ENCODE measurements at places on chromosomes 2 and 18.

GRCh38 chr2:72362733-72363132 is 215.1 kb upstream of the CYP26B1 start:
- no peak for DNase-seq

GRCh38 chr2:64975232-64975821 is 13.9 kb upstream of the SLC1A4 start:
- DNase-seq = no peak

GRCh38 chr18:24543795-24544498 is 83.5 kb downstream of the HRH4 start:
- DNase-seq = no peak

- no peak for DNase-seq
Observed at GRCh38 chr2:161982548-161983330, 91.3 kb downstream of the DPP4 start.

DNA sequence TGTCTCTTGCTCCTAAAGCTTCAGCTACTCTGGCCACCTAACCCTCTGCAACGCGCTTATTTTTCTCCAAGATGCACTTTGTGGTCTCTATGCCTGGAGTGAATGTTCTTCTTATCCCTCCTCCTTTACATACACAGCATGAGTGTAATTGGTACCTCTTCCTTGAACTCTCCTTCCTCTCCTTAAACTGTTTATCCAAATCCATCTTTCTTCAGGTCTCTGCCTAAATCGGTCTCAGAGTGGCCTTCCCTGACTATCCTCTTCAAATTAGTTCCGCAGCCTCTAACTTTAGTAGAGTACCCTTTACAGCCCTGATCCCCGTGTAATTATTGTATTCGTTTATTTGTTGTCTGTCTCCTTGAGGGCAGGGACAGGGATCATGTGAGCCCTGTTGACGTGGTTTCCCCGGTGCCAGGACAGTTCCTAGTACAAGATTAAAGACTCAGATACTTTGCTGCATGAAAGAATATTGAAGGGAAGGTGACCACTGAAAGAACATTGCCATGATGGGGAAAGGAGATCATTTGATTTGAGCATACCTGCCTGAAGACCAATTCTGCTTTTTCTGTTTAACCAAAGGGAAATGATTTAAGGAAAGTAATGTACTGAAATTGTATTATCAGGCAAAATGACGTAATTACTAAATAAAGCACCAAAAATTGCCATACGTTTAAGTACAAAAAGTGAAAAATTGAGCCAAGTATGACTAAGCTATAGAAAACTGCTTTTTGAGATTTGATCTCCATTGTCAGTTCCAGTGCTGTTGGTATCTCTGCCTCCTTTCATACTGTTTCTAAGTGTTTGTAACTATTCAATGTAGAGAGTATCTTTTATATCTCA is 1.2 kb downstream of the CNOT9 start:
- DNase-seq = peak; percentile 12

DNA sequence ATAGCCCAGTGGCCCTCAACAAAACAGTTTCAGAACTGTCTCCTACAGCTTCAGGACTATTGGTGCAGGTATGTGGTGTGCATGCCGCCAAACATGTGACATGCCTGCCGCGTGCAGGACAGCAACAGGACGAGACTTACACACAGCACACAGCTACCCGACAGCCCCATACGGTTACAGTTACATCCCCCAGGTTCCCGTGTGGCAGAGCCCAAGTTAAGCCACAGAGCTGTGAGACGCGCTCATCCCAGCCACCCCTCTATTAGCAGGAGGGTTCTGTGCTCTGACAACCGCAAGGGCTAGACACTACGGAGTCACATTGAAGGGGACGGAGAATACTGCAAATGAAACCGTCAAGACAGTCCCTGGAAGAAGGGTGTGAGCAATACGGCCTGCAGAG is 16.4 kb upstream of the TUBB6 start:
- no peak for DNase-seq

DNA sequence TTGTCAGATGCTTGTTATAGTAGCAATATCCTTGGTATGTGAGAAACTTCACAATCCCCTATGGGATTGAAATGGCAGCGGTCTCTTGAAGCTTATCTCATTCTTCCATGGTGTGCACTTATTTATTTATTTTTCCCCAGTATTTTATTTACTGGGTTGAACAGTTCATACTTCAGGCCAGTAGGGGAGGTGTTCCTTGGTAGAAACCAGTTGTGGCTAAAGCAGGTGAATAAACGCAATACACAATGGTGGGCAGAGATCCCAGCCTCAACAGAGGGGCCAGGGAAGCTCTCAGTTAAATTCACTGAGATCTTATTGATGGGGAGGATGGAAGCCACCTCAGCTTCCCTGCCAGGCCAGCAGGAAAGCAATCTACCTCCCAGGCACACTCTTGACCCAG is 93.7 kb upstream of the SRD5A2 start:
- DNase-seq = no peak

DNA sequence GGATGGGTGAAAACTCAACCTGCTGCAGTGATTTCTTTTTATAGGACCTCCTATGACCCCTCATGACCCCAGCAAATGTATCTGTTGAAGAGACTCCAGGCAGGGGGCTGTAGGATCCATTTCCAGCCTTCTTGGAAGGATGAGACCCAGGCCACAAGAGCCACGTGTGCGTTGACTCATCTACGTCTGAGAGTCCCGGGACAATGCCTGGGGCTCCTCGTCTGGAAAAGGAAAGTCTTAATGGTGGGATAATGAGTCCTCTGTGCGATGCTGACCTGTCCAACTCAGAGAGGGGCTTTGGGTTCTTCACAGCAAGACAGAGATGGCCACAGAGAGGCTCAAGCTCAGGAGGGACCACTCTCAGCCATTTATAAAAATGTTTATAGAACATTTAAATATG is 80.8 kb downstream of the SMIM21 start:
- no peak for DNase-seq

- no peak for DNase-seq
Observed at GRCh38 chr2:197007716-197008628, 81.5 kb upstream of the PGAP1 start.

DNA sequence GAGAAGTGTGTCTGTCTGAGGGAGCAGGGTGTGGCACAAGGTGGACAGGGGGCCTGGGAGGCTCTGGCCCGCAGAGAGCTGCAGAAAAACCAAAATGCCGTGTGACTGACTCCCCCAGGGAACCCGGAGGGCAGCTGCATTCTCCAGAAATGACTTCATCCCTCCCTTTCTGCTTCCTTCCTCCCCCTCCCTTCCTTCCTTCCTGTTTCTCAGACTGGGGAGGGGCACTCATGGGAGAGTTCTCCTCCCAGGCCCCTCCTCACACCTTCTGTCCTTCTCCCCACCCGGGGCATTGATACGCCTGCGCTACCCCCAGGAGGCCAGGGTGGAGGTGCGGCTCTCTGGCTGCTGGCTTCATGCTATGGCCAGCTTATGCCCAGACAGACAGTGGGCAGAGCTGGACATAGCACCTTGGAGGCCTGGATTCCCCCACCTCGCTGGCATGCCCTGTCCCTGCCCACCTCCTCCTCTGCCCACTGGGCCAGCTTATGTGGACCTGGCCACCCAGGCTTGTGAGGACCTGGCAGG is 8.2 kb upstream of the GPR17 start:
- no peak for DNase-seq

DNA sequence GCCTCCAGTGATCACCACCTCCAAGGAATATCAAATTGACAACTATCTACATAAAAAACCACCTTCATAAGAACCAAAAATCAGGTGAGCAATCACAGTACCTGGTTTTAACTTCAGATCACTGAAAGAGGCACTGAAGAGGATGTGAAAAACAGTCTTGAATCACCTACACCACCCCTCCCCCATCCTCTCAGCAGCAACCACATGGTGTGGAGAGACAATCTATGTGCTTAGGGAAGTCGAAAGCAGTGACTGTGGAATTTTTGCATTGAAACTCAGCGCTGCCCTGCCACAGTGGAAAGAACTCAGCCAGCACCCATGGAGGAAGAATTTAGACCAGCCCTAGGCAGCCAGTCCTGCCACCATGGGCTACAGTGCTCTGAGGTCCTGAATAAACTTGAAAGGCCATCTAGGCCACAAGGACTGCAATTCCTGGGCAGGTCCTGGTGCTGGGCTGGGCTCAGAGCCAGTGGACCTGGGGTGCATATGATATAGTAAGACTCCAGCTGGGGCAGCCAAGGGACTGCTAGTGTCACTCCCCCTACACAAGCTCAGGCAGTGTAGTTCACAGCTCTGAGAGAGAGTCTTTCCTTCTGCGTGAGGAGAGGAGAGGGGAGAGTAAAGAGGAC is 75.6 kb downstream of the ATL2 start:
- no peak for DNase-seq

DNA sequence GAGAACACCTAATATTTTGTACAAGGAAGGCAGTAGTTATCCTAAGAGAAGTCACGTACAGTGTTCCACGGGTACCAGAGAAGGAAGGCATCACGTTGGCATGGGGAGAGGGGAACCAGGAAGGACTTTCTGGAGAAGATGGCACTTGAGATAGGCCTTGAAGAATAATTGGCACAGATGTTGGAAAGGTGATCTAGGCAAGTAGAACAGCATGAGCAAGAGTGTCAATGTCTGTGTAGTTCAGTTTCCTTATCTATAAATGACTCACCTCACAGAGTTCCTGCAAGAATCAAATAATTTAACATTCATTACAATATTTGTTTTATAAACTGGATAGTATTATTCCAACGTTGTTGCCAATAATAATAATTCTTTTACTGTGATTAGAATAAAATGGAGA is 48.3 kb upstream of the BZW1 start:
- DNase-seq = no peak

- no peak for DNase-seq
Observed at GRCh38 chr2:273333-273732, 8.6 kb downstream of the ACP1 start.

GRCh38 chr2:18546567-18546966 is 13.9 kb downstream of the RDH14 start:
- no peak for DNase-seq

DNA sequence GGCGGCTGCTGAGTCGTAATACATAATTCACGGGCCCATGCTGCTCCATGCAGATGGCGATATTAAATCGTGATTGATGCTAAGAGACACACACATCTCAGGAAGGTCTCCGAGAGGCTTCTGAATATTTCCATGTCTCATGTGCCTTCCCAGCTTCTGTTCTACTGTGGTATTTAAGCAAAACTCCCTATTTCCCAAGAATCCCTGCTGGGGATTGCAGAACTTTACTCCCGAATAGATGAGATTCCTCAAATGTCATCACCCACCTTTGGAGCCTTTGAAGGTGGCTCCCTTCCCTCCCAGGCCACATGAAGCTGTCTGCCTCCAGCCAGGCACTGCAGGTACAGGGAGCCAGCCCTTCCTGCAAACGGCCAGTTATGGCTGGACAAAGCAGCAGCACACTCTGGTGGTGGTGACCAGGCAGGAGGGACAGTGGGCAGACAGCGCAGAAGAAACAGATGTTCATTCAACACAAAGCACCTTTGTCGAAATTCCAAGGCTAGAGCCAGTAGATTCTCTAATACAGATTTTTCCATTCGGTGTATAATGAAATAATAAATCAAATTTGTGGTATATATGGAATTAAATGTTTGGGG is 14.1 kb downstream of the NRP2 start:
- no peak for DNase-seq

DNA sequence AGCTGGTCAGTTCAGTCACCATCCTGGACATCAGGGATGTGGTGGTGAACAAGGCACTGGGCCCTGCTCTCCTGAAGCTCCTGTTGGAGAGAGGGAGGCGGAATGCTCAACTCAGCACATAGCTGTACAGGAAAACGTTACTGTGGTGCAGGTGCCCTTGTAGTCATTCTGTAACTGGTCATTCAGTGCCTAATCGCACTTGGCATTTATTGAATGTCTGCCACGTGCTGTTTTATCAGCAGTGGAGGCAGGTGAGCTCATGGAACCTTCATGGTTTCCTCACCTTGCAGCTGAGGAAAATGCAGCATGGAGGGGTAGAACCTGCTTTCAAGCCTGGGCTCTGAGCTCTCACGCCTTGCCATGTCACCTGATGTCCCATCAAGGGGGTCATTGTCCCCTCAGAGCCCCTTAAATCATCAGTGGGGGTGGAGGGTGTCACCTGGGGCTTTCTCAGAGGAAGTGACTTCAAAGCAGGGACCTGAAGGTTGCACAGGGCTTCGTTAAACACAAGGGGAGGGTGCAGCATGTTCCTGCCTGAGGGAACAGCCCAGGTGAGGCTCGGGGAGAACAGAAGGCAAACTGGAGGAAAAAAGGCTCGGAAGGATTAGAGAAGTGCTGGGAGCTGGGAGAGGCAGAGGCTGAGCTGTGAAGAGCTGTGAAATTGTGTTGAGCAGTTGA is 56.0 kb upstream of the RPL31 start:
- DNase-seq = no peak

GRCh38 chr2:132256251-132256902 is 94.6 kb upstream of the ANKRD30BL start:
- no peak for DNase-seq

GRCh38 chr2:205002390-205002789 is 457.1 kb downstream of the PARD3B start:
- DNase-seq = no peak

GRCh38 chr2:223433461-223433860 is 168.7 kb downstream of the SCG2 start:
- no peak for DNase-seq

DNA sequence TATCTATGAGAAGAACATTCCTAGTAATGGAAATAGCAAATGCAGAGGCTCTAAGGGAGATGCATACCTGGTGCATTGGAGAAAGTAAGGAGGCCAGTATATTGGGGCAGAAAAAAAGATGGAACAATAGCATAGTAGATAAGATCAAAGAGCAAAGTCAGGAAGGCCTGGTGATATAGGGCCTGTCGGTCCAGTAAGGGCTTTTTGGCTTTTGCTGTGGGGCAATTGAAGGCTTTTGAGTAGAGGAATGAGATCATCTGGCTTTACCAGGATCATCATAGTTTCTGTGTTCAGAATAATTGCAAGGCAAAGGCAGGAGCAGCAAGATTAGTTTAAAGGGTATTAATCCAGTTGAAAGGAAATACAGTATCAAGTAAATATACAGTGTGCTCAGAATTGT is 111.8 kb downstream of the EHBP1 start:
- DNase-seq = no peak

DNA sequence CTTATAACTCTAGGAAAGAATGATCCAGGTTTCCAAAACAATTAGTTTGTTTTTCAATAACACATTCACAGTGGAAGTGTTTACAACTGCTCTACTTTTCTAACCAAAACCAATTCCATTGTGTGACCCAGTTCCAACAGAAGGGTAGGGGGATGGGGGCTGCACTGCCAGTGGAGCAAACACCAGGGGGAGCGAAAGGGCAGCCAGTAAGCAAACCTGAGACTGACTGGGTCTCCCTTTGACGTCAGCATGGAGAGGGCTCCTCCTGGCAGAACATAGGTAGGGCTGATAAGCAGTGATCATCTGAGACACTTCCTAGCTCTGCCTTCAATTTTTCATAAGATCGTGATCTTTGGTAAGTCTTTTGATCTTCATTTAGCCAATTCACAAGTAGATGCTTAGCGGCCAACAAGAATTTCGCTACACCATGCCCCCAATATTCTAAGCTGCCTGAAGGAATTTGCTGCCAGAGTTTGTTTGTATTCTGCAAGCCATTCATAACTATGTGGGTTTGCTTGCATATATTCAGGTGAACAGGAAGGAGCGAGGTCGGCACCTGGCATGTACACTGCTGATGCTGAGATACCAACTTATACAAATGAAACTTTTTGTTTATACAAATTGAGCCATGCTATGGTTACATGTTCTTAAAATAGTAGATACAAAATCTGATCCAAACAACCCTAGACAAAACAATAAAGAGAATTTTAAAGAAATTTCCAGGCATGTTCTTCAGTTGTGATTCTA is 45.9 kb downstream of the ST6GAL2 start:
- DNase-seq = no peak
